Smooth muscle cell of the pulmonary artery (primary cell): ENCODE measurements at places on chromosomes 4 and X. TPM values are rescaled to one million over a fixed set of nuclear protein-coding genes. Genes with fewer than 3 reads are reported as not detected.

Gene ANKRD17
- 71.8 and 80.9 TPM in 2 replicates for total RNA-seq

Gene TRIM60
- not detected in 2 replicates for total RNA-seq

Gene TMEM47
- total RNA-seq = 88.7 and 135 TPM in 2 replicates

Gene OTUD6A
- total RNA-seq = not detected in 2 replicates

Gene MAGED4
- total RNA-seq = 53.2 and 60.0 TPM in 2 replicates

Gene COL25A1
- total RNA-seq = 0.33 and 0.91 TPM in 2 replicates
